Stromal cell of bone marrow (primary cell): ENCODE measurements at places on chromosomes 13 and 19.
A peak's percentile ranks its signal among the peaks of the same experiment; 100 is the strongest.

DNA sequence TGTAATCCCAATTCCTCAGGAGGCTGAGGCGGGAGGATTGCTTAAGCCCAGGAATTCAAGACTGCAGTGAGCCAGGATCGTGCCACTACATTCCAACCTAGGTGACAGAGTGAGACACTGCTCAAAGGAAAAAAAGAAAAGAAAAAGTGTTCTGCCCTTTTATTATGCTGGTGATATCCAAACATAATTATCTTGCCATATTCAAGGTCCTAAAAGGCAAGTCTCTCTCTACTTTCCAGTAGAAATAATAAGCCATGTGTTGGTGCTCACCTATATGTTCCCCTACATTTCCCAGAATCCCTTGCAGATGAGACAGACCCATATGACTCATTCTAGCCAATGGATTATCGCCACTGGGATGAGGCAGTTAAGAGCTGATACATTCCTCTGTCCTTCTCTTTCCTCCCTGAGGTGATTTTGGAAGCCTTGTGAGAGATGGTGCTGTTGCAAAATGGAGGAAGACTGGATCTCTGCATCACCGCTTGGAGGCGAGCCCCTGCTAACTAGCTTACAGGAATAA is 58.3 kb upstream of the MRI1 start:
- no peak for DNase-seq

DNA sequence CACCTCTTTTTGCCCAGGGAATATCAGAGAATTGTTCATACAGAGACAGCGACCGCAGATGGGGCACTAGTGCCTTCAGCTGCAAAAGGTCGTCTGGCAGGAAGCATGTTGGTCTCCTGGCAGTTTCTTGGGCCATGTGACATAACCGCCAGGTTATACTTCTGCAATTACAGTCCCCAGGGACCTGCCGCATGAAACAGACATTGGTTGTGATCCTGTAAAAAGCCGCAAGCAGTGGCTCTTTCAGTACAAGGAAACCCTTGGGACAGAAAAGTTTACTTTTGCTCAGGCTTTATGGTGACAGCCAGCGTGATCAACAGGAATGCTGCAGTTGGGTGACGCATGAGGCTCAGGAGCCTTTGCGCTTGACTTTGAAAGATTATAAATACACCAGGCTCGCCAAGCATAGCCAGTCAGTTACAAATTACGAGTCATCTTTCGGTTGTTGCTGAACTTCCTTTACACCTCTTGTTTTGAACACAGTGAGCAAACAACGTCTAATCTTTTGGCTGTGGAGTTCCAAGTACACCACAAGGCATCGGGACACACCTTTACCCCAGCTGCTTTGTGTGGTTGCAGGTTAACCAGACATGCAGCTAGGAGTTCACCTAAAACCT is 50.5 kb upstream of the UBE2L5 start:
- no peak for DNase-seq

DNA sequence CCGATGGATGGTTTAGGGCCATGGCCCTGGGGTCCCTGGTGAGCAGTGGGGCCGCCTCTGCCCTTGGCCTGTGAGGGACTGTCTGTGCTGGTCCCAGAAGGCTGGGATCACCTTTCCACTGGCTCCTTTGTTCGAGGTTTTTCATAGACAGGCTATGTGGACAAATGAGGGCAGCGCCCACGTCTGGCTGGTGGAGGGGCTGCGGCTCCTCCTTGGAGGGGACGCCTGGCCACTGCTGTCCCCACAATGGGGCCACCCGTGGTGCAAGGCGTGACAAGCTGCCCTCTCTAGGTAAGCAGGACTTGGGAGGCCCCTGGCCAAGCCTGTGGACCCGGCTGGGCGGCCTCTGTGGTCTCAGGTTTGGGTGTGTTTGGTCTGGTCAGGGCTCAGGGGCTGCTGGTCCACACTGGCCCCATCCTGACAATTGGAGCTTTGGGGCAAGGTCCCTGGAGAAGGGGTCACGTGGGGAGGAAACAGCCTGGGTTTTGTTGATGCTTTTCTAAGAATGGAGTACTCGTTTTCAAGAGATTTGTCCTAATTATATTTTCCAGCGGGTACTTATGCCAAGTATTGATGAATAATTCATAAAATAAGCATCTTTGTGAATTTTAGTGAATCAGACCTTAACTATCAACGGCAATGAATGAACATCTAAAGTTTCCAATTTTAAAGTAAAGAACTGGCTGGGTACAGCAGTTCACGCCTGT is 33.3 kb downstream of the MCF2L start:
- DNase-seq = no peak

- DNase-seq = no peak
Observed at GRCh38 chr19:55277494-55277893, 2.4 kb downstream of the HSPBP1 start.

- peak; percentile 41 for DNase-seq
Observed at GRCh38 chr19:3618144-3618810, 8.3 kb downstream of the CACTIN start.

DNA sequence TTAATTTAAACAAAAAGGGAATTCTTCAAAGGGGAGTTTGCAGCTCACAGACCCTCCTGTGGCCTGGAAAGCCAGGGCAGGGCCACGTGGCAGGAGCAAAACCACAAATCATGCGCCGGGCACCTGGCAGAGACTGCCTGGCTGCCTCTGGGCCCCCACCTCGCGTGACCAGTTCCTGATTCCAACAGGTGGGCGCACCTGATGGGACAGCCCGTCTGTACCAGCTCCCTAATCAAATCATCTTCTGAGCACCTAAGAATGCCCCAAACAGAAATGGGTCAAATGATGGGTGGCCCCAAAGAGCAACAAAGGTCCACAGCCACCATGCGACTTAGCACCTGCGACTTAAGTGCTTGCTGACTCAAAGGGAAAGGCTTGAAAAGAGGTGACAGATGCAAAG is 9.2 kb downstream of the TMTC4 start:
- DNase-seq = no peak

DNA sequence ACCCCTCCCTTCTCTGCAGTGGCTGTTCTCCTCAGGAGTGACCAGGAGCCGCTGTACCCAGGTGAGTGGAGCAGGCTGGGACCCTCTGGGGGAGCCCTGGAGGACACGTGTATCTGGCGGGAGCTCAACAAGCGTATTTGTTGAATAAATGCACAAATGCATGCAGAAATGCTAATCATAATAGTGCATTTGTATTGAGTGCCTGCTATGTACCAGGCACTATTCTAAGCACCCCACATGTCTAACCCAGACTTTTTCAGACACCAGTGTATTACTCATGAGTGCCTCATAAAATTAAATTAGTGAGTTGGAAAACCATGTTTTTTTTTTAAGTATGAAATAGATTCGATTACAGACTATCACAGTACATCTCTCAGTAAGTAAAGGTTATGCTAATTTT is 7.9 kb downstream of the HPN start:
- no peak for DNase-seq

DNA sequence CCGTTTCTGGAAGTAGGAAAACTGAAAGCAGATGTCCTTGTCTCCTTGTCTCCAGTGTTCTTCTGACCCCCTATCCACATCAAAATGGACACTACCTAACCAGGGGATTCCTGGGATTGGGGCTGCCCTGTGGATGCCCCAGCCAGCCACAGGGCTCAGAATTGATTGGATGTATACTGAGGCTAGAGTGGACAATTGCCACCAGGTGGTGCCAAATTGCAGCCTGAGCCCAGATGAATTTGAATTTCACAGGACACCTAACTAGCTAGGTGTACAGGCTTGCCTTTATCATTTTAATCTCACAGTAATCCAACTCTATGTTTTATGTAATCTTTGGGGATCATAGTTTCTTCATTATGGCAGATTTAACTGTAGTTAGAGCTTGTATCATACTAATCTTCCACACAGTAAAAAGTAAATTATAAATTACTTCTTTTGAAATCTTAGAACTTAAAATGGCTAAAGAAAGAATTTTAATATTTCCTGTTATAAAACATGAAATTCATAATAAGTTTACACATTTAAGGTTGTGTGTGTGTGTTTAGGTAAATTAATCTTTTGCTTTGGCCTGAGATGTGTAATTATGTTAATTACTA is 58.0 kb downstream of the PIBF1 start:
- peak; percentile 8 for DNase-seq

DNA sequence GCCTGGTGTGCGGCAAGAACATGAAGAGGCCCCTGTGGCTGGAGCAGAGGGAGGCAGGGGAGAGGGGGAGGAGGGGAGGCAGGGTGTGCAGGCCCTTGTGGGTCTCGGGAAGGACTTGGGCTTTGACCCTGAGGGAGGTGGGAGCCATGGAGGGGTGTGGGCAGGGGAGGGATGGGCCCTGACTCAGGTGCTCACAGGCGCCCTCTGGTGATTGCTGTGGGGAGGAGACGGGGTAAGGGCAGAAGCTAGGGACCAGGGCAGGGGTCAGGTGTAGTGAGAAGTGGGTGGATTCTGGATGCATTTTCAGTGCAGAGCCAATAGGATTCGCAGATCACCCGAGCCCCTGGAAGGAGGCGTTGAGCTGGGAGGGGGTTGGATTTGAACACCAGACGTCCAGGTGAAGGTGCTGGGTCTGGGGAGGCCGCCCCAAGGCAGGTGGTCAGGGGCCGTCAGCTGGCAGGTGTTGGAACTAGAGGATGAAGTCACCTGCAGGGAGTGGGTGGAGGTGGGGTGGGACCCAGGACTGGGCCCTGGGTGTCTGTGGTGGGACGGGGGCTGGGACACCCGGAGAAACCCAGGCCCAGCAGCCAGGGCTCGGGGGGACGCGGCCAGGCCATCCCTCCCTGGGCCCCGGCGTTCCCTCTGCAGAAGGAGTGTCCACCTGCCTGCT is 185.4 kb downstream of the KDM4B start:
- DNase-seq = no peak

GRCh38 chr13:25237083-25237482 is 50.2 kb downstream of the MTMR6 start:
- DNase-seq = no peak

DNA sequence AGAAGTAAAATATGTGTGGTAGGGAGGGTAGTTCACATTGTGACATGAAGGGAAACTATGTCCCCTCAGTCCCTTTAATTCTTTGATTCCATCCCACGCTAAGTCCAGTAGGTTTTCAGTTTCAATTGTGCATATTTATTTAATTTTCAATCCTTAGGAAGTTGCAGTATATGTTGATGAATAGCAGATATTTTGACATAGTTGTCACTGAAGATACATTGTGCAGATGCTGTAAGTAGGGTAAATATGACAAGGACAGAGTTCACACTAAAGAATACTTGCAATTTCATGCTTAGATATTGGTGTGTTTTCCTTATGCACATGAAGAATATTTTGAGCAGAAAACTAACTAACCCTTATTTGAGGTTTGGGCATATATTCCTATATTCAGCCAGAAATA is 595.4 kb upstream of the MIR17HG start:
- no peak for DNase-seq

DNA sequence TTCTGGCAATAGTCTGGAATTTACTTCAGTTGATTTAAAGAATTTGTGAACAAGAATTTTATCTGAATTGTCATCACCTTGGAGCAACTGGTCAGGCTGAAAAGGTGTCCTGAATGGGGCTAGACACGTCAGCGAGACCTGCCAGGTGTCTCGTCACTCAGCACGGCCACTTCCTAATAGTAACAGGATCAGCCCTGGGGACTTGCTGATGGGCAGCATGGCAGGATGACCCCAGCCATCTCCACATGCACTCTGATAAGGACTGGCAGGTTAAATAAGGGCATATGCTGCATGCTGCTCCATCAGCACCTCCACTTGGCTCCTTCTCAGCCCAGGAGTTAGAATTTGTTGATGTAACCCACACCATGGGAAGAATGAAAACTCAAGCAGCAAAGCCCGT is 224.2 kb downstream of the FOXO1 start:
- DNase-seq = no peak

DNA sequence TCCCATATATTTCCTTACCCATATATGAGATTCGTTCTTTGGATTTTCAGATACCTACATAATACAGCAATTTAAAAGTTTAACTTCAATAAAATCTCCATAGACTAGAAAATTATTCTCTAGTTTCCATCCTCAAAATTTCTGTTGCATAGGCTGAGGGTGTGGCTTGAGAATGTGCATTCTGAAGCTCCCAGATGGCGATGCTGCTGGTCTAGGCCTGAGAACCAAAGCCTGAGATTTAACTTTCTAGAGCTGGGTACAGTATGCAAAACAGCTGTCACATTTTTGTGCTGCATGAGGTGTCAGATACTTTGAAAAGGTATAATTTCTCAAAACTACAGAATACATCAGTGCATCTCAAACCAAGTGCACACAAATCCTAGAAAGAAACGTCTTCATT is 42.7 kb downstream of the MPHOSPH8 start:
- no peak for DNase-seq

- DNase-seq = peak; percentile 74
Observed at GRCh38 chr13:67023130-67023876, 206.8 kb downstream of the PCDH9 start.

DNA sequence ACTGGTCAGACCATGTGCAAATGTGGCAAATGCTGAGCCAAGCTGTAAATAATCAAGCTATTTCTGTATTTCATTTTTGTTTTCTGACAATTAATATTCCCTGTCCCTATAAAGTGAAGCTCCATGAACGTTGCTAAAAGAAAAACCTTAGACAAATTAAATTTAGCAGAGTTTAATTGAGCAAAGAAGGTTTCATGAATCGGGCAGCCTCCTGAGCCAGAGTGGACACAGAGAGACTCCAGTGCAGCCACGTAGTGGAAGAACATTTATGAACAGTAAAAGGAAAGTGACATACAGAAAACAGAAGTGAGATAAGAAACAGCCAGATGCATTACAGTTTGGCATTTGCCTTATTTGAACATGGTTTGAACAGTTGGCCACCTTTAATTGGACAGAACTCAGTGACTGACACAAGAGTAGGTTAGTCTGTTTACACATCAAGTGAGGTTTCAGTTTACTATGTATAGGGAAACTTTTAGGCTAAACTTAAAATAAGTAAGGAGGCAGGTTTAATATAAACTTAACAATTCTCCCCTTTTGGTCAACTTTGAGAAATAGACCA is 69.7 kb downstream of the UFM1 start:
- DNase-seq = no peak

- no peak for DNase-seq
Observed at GRCh38 chr19:45010306-45010705, 9.0 kb downstream of the RELB start.

DNA sequence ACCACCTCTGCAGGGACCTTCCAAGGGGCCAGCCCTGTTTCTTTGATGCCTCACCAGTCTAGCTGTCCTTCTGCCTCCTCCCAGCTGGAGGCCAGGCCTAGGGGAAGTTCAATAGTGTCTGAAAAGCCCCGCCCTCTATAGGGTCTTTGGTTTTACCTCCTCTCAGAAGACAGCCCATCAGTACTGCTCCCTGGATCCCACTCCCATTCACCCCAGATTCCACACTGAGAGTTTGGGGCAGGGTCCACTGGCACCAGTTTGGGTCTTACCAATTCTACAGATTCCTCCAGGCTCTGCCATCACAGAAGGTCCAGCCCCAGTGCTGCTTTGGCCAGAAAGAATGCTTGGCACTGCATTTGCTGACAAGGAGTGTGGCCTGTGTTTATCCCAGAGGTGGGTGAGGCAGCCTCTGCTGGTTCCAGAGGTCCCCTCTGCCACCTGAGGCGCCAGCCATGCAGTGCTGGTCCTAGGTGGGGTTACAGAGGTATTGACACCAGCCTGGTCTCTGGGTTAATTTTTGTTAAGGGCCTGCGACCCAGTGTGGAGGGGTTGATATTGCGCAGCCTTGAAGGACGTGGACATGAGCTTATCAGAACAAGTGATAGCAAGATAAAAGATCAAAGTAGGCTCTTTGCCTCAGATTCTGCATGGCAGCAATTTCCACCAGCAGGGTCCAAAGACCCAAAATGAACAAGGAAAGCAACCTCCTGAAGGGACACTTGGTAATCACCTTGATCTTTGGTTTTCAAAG is 41.4 kb upstream of the IGSF23 start:
- DNase-seq = no peak

GRCh38 chr19:46976845-46977320 is 42.8 kb upstream of the NPAS1 start:
- no peak for DNase-seq
